ENCODE measurements at places on chromosomes 16 and 17. TPM values are rescaled to one million over a fixed set of nuclear protein-coding genes. Genes with fewer than 3 reads are reported as not detected.

The CPPED1 gene
- total RNA-seq: 12.7 TPM

The KRTAP17-1 gene
- not detected for total RNA-seq

The SGSM2 gene
- 65.9 TPM for total RNA-seq

The TEKT5 gene
- total RNA-seq: not detected

The CDH8 gene
- not detected for total RNA-seq

The LGALS9B gene
- total RNA-seq: 0.45 TPM

The CNGB1 gene
- not detected for total RNA-seq

The WFDC1 gene
- total RNA-seq: not detected

The TVP23A gene
- total RNA-seq: not detected

The NOTUM gene
- 0.42 TPM for total RNA-seq

The ARHGDIG gene
- total RNA-seq: not detected

The ASPSCR1 gene
- 27.0 TPM for total RNA-seq

The TEKT3 gene
- not detected for total RNA-seq

The VASN gene
- not detected for total RNA-seq

The ABI3 gene
- total RNA-seq: 117 TPM

The SLC16A13 gene
- total RNA-seq: 15.0 TPM

The CLN3 gene
- 52.2 TPM for total RNA-seq

The SKAP1 gene
- 94.1 TPM for total RNA-seq

The ZNF423 gene
- not detected for total RNA-seq

The WNK4 gene
- total RNA-seq: 0.66 TPM

The HOXB7 gene
- 0.91 TPM for total RNA-seq

The RHBDF1 gene
- 0.40 TPM for total RNA-seq

The CEP131 gene
- total RNA-seq: 17.9 TPM

The RPA1 gene
- total RNA-seq: 325 TPM

The ACSM2A gene
- not detected for total RNA-seq

The CRYBA1 gene
- total RNA-seq: not detected

The CD300A gene
- total RNA-seq: 2.1 TPM

The GRIN2A gene
- total RNA-seq: not detected

The COG7 gene
- 20.0 TPM for total RNA-seq

The BCAR1 gene
- not detected for total RNA-seq

The PERCC1 gene
- total RNA-seq: not detected

The TBC1D3G gene
- not detected for total RNA-seq

The CRHR1 gene
- not detected for total RNA-seq

The CYBA gene
- 568 TPM for total RNA-seq

The ITGAX gene
- 25.0 TPM for total RNA-seq

The NKD1 gene
- 0.26 TPM for total RNA-seq

The C16orf96 gene
- total RNA-seq: 0.13 TPM

The LITAFD gene
- total RNA-seq: not detected

The PTX4 gene
- total RNA-seq: not detected

The HBQ1 gene
- not detected for total RNA-seq

The SNTB2 gene
- 25.5 TPM for total RNA-seq

The CLDN6 gene
- not detected for total RNA-seq

The CALB2 gene
- not detected for total RNA-seq

The CA4 gene
- total RNA-seq: not detected

The C16orf86 gene
- total RNA-seq: 2.3 TPM

The ZP2 gene
- not detected for total RNA-seq

The TNFRSF12A gene
- 4.7 TPM for total RNA-seq

The HSD11B2 gene
- not detected for total RNA-seq

The FBXO39 gene
- total RNA-seq: 1.9 TPM

The RPS6KB1 gene
- 47.5 TPM for total RNA-seq

All from activated CD8-positive, alpha-beta T cell treated with anti-CD3 and anti-CD28 coated beads, Interleukin-2, amount 10 ng/mL, durations not matched to agents 7 days and 5 days (primary cell).